Activated naive CD4-positive, alpha-beta T cell treated with anti-CD3 and anti-CD28 coated beads, Interleukin-2, amount 50 U/mL, for 72 hours (primary cell): ENCODE measurements at places on chromosomes 2 and 18. TPM values are rescaled to one million over a fixed set of nuclear protein-coding genes. Genes with fewer than 3 reads are reported as not detected.

GRCh38 chr2:223589901-223590300 lies 12.3 kb downstream of the SCG2 start:
- no peak for DNase-seq

Gene SCYGR3
- not detected for total RNA-seq

GRCh38 chr2:150653351-150653750 lies 165.9 kb upstream of the RND3 start:
- DNase-seq: no peak

- DNase-seq: peak; percentile 61
Measured at GRCh38 chr2:162073888-162074631, at the start of gene DPP4. TSS of gene DPP4 (minus strand) at chr2:162074215. CDS start at chr2:162073981, 234 bp downstream.

Gene PRSS56
- total RNA-seq: not detected
